ENCODE measurements at places on chromosomes 1 and 21. TPM values are rescaled to one million over a fixed set of nuclear protein-coding genes. Genes with fewer than 3 reads are reported as not detected.
A peak's percentile ranks its signal among the peaks of the same experiment; 100 is the strongest.

- no peak for DNase-seq
Observed at GRCh38 chr1:192550922-192551534, 24.5 kb upstream of the RGS1 start.

- no peak for DNase-seq
Observed at GRCh38 chr1:238681021-238681420, 705.3 kb upstream of the CHRM3 start.

GRCh38 chr1:53739109-53739681, at the start of gene GLIS1:
TSS of gene GLIS1 (minus strand) at chr1:53739164. CDS start at chr1:53738064, 1,100 bp downstream.
- peak; percentile 92 for DNase-seq

- no peak for DNase-seq
Observed at GRCh38 chr1:155075535-155075934, 3.1 kb upstream of the EFNA3 start.

- no peak for DNase-seq
Observed at GRCh38 chr1:88394958-88395357, 289.1 kb upstream of the PKN2 start.

ZNF683 gene
- not detected for total RNA-seq

- DNase-seq: peak; percentile 23
Observed at GRCh38 chr1:247296599-247297180, 35.0 kb downstream of the ZNF496 start.

DNA sequence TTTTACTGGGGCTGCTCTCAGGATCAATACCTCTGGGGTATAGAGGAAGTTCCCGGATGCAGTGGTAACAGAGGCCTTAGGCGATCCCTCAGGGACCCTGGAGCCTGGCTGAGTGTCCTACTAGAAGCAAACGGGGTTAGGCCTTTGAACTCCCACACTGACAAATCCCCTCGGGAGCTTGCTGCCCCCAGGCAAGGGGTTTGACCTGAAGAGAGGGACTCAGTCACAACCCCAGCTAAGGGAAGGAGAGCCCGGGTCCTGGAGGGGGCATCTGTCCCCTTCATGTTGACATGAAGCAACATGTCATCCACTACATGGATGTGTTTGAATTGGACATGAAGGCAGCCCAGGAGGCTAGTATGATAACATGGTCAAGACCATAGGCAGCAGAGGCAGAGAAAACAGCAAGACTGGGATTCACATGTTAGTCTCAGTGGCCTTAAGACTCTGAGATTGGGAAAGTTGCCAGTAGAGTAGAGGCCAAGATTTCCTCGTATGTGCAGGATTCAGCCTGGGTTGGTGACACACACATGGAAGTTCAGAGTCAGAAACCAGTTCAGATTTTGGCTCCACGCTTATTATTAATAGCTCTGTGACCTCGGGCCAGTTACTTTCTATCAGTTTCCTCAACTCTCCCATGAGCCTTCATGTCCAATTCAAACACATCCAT, 101.5 kb downstream of the KCNN3 start:
- peak; percentile 76 for DNase-seq

- DNase-seq: no peak
Observed at GRCh38 chr1:172514108-172514507, 18.8 kb upstream of the SUCO start.

IGSF21 gene
- 3.0 TPM for total RNA-seq

GRCh38 chr21:26055010-26055409, 115.6 kb downstream of the APP start:
- no peak for DNase-seq

KCNK1 gene
- total RNA-seq: 13.1 TPM

DNA sequence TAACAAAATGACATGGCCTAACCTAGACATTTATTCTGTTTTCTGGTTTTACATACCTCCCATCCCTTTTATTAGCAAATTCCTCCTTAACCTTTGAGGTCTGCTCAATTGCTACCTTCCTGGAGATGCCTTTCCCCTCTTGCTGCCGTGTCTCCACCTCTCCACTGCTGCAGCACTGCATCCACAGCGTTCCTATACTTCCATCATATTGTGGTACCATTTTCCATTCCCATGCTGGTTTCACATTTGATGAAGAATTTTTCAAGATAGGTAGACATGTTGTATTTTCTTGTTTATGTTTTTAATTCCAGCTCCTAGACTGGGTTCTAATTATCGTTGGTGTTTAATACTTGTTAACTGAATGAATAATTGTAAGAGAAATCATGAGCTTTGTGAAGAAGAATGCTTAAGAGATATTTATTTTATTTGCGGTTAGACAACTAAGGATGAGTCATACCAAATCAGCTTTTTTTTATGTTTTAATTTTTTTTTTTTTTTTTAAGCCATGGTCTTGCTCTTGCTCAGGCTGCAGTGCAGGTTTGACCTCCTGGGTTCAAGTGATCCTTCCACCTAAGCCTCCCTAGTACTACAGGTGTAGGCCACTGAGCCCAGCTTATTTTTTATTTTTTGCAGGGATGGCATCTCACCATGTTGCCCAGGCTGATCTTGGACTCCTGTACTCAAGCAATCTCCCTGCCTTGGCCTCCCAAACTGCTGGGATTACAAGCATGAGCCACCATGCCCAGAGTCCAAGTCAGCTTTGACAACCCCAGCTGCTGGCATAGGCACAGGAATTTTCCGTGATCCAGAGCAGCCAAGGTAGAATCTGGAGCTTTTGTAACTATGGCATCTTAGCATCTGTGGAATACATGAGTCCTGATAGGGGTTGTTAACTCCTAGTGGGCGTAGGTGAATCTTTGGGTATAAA, 44.0 kb downstream of the ATP6V1G3 start:
- DNase-seq: no peak

CFHR5 gene
- not detected for total RNA-seq

ANKRD34A gene
- 0.12 TPM for total RNA-seq

DNA sequence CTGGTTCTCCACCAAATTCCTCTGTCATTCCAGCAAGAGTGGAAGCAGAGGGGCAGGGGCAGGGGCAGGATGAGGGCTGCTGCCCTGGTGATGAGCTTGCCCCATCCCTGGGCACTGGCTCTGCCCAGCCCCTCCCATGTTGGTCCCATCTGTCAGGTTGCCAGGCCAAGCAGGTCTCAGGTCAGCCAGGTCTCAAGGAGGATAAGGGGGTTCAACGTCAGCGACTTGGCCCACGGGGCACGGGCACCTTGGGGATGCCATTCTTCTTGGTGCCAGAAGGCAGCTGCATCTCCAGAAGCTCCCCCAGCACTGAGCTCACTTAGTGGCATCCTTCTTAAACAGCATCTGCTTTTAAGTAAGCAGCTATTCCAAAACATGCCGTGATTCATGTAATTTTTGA, 133.1 kb downstream of the AJAP1 start:
- DNase-seq: no peak

DNA sequence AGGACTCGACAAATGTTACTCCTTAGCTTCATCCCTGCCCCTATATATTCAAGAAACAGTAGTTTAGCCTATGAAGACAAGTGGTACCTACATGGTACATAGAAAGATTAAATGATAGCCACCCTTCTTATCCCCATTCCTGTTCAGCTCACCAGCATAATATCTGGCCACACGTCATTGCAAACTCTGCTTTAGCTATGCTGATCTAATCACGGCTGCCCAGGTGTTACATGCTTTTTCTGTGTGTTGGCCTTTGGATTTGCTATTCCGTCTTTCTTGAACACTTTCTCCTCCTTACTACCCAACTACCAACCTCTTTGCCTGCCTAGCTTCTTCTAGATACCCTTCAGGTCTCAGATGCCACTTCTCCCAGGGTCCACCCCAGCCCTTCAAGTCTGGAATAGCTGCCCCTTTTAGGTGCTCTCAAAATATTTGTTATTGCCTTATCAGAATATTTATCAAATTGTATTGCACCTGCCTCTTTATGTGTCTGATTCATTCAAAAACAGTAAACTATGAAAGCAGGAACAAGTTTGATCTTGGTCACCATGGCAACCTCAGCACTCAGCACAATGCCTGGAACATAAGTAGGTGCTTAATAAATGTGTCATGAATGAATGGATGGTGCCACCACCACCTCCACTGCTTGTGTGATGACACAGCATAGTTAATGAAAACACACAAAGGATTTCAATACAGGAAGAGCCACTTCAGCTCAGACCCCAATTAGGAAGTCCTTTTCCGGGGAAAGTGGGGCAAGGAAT, 11.4 kb upstream of the DNASE2B start:
- DNase-seq: no peak

GRCh38 chr1:237041795-237042525, at the start of gene RYR2:
TSS of gene RYR2 (plus strand) at chr1:237042184. CDS start at chr1:237042522, 338 bp downstream.
- no peak for DNase-seq

SH2D2A gene
- total RNA-seq: 1.5 TPM

SLC1A7 gene
- total RNA-seq: not detected

- no peak for DNase-seq
Observed at GRCh38 chr1:209072481-209072880, 511.0 kb upstream of the CAMK1G start.

GRCh38 chr1:224493269-224493668, 58.7 kb upstream of the WDR26 start:
- no peak for DNase-seq

DNA sequence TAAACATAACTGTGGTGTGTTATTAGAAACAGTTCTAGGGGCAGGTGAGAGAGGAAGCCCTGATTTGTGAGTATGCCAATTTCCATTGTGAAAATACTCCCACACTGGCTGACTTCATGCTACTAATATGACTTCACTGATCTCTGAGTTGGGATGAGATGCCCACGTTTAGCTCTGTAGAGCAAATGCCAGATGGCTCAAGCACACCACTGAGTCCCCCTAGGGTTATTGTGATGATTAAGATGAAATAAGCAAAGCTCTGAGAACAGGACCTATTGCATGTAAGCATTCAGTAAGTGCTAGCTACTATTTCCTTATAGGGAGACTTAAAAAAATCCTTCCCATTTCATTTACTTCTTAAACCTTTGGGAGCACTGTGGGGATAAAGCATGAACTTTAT, 117.6 kb downstream of the CENPF start:
- no peak for DNase-seq

RBM11 gene
- not detected for total RNA-seq

DNA sequence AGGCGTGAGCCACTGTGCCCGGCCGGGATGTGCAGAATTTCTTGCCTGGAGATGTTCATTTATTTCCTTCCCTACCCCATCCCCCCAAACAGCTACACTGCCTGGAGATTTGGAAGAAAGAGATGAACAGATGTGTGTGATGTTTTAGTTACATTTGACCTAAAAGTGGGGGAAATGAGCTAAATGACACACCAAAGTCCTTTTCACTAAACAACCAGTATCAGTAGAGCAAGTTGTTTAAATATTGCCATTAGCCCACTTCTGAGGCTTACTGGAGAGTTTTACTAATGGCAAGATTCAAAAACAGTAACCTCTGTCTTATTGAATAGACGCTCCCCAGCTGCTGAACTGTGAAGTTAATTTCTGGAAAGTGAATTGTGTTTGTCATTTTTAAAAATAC, 100.1 kb downstream of the RUNX1 start:
- DNase-seq: no peak

DNA sequence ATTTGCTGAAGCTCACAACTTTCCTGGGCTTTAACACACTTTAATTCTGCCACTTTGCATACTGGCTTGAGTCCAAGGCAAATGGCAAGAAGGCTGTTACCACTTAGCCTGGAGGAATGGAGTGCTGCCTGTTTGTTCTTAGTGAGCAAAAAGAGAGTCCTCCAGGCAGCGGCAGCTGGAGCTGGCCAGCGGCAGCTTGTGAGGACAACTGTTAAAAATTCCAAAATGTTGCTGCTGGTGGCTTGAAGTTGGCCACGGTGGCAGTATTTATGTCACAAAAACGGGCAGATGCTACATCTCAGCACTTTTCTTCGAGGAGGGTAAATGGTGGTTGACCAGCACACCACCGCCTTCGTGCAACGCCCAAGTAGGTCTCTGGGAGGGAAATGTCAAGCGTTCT, 27.3 kb downstream of the STPG1 start:
- no peak for DNase-seq

DNA sequence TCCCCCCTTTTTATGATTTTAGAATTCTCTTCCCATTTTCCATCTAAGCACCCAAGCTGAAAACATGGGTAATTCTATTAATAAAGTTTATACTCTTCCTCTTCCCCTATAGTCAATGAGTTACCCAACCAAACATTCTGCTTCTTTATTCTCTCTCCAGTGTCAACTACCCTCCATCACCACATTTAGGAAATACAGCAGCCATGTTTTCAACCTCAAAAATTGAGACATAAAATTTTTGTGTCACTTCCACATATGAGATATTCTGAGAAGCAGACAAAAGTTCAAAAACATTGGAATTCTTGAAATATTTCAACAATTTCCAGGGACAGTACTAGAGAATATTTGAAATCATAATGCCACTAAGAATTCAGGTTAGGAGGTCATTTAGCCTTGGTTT, 64.8 kb upstream of the ATP1A1 start:
- DNase-seq: no peak

DNA sequence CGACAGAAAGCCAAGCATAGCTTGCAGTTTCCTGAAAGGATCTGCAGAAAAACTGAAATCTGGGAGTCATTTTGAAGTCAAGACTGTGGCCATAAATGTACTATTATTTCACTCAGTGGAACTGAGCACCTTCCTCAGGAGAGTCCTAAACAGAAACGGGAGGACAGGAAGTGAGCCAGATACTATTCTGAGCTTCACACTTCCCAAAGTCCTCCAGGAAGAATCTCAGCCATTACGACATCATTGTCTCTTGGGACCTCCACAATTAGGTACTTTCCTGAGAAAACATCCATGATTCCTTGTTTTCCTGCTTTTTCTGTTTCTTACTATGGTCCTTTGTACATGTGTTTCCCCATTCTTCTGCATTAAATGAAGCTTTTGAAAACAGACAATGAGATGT, 299.2 kb upstream of the USP25 start:
- DNase-seq: no peak

DNA sequence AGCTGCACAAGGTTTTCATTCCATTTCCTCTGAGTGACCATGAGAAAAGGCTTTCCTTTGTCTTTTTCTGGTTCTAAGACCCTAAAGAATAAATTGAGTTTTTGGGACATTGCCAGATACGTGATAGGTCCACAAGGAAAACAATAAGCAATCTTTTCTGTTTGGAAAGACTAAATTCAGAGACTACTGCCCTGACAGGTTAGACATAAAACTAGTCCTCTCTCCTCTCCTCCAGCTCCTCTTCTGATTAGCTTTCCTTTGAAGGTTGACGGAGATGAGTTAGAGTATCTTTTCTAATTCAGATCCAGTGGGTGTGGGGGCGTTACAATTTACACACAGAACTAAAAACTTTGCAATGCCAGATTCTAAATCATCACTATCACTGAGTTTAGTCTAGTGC, 57.8 kb upstream of the C1orf53 start:
- no peak for DNase-seq

GRCh38 chr1:37439349-37439995, 34.9 kb upstream of the ZC3H12A start:
- no peak for DNase-seq

GRCh38 chr1:63753591-63753990, 20.2 kb upstream of the ROR1 start:
- DNase-seq: no peak

FABP3 gene
- 11.2 TPM for total RNA-seq

DNA sequence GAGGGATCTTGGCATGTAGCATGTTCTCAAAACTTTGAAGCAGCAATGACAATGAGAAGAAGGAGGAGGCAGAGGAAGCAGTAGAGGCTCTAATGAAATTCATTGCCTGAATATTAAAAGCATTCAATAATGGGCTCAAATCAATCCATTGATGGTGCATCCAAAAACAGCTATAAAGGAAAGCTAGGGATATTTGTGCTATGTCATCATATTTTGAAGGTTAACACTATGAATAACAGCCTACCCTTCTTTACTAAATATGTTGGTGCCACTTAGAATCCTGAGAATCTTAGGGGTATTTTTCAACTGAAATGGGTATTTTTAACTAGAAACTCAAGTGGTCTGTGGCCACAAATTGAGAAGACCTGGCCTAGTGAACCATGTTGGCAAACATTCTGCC, 153.7 kb downstream of the SETD4 start:
- DNase-seq: no peak

GRCh38 chr1:8704866-8705506, 112.5 kb downstream of the RERE start:
- no peak for DNase-seq
